ENCODE measurements at places on chromosomes 2 and 18.
A peak's percentile ranks its signal among the peaks of the same experiment; 100 is the strongest.

GRCh38 chr18:76260941-76261472 is 234.0 kb downstream of the ZNF516 start:
- peaks cover 3% of the 10 kb centered on the region for H3K27me3 ChIP-seq
- H3K36me3 ChIP-seq, result no peaks in the 10 kb centered on the region
- no peak overlapping the region for H3K27ac ChIP-seq
- H3K4me1 ChIP-seq, result no peaks in the 10 kb centered on the region

GRCh38 chr2:240444464-240444863 is 9.0 kb downstream of the GPC1 start:
- DNase-seq, result no peak
- no peak overlapping the region for H3K27ac ChIP-seq
- H3K36me3 ChIP-seq, result peaks cover 27% of the 10 kb centered on the region
- H3K4me1 ChIP-seq, result no peaks in the 10 kb centered on the region
- no peaks in the 10 kb centered on the region for H3K27me3 ChIP-seq

DNA sequence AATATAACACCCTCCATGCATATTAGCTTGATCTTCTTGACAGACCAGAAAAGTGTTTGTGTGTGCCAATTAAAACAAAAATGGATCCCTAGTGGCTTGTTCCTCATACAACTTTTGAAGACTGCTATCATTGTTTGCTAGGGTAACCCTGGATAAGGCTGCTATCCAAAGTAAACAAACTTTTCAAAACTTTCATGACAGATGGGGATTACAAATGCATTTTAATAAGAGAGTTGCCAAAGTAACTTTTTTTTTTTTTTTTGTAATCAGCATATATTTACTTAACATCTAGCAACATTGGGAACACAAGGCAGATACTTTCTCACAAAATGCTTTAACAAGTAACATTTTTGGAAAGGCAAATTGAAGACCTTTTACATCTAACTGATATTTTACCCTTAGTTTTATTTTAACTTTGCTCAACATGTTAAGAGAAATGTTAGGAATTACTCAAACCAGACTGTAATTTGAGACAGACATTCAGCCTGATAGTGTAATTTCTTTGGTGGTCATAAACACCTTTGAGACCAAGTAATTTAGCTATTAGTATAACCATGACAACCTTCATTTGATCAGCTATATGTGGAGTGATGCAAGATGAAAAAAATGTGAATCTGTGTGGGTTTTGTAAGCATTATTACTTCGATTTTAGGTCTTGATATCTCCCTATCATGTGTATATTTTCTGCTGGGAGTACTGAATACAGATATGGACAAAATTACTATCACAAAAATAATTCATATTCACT is 300.9 kb downstream of the ARHGAP15 start:
- no peaks in the 10 kb centered on the region for H3K27me3 ChIP-seq
- peak overlapping the region; percentile 16 for H3K27ac ChIP-seq
- no peaks in the 10 kb centered on the region for H3K36me3 ChIP-seq
- DNase-seq, result no peak

DNA sequence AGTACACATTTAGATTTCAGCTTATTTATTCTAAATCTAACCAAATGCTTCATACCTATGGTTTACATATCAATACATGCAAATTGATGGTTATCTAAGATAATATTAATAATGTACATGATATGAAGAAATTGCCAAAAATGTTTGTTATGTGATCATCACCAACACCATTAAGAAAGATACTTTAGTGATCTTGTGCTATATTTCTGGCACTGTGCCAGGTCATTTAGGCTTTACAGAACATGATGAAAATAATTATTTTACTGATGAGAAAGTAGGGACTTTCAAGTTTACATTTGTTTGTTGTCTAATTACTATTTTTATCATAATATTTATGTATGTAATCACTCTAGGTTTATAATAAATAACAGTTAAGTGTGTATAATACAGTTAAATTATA is 158.3 kb downstream of the GULP1 start:
- H3K4me1 ChIP-seq, result no peaks in the 10 kb centered on the region
- H3K4me3 ChIP-seq, result no peak overlapping the region
- DNase-seq, result no peak
- H3K27ac ChIP-seq, result no peak overlapping the region

GRCh38 chr2:67666386-67667053 is 269.4 kb downstream of the ETAA1 start:
- H3K27me3 ChIP-seq, result no peaks in the 10 kb centered on the region
- DNase-seq, result peak; percentile 48
- peak overlapping the region; percentile 37 for H3K27ac ChIP-seq
- no peaks in the 10 kb centered on the region for H3K4me1 ChIP-seq

DNA sequence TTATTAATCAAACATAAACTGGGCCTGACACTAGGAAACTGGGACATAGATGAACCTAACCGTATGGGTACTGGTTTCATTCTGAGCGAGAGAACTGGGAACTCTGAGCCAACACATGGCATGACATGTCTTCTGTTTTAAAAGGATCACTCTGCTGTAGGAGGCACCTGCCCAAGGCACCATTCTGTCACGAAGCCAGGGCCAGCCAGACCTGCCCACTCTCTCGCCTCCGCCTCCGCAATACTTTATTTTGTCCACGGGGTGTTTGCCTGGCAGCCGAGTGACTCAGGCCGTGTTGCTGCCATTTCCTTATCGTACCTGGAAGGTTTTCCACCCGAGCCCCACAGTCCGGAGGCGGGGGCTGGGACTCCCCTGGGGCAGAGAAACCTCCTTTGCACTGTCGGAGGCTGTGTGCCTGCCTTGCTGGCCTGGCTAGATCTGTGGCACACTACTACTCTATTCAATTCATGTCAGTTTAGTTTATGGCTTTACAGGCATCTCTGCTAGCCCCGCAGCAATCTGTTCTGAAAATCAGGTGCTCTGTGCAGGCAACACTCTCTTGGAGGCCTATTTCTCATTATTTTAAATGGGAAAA is 120.4 kb upstream of the ACKR3 start:
- no peaks in the 10 kb centered on the region for H3K4me1 ChIP-seq
- H3K4me3 ChIP-seq, result no peak overlapping the region
- no peak overlapping the region for H3K27ac ChIP-seq
- H3K27me3 ChIP-seq, result no peaks in the 10 kb centered on the region
- H3K36me3 ChIP-seq, result no peaks in the 10 kb centered on the region

GRCh38 chr2:8462899-8463648 is 218.8 kb upstream of the ID2 start:
- H3K4me3 ChIP-seq, result no peak overlapping the region
- DNase-seq, result no peak
- no peaks in the 10 kb centered on the region for H3K27me3 ChIP-seq
- H3K4me1 ChIP-seq, result no peaks in the 10 kb centered on the region
- no peaks in the 10 kb centered on the region for H3K36me3 ChIP-seq

GRCh38 chr2:24730481-24730880 is 62.7 kb downstream of the PTRHD1 start:
- peaks cover 24% of the 10 kb centered on the region for H3K36me3 ChIP-seq
- no peak overlapping the region for H3K4me3 ChIP-seq
- H3K4me1 ChIP-seq, result no peaks in the 10 kb centered on the region
- no peak overlapping the region for H3K27ac ChIP-seq

- no peaks in the 10 kb centered on the region for H3K36me3 ChIP-seq
- DNase-seq, result no peak
- H3K27ac ChIP-seq, result no peak overlapping the region
- peaks cover 3% of the 10 kb centered on the region for H3K4me1 ChIP-seq
- no peaks in the 10 kb centered on the region for H3K27me3 ChIP-seq
Measured at GRCh38 chr18:77079088-77079487, 53.5 kb downstream of the MBP start.

DNA sequence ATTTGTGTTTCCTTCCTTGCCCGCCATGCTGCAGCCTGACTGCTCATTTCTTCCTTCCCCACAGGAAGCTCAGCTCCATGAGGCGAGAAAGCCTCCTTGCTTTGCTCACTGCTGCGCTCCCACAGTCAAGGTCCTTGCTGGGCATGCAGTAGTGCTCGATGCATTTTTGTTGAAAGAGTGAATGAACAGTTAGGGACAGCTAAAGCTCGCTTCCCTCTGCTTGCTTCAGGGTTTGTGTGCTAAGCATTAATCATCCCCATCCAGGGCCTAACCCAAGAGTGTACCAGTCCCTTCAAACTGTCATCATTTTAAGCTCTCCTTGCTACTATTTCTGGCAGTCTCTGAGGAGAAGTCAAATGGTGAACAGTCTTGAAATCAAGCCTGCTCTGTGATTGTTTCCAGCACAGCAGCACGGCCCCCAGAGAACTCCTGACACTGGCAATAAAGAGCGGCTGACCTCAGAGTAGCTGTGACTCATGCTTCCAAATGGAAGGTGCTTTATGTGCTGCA is 171.7 kb upstream of the SOX11 start:
- no peak for DNase-seq
- no peaks in the 10 kb centered on the region for H3K27me3 ChIP-seq
- H3K4me3 ChIP-seq, result no peak overlapping the region
- H3K36me3 ChIP-seq, result no peaks in the 10 kb centered on the region
- no peaks in the 10 kb centered on the region for H3K4me1 ChIP-seq

DNA sequence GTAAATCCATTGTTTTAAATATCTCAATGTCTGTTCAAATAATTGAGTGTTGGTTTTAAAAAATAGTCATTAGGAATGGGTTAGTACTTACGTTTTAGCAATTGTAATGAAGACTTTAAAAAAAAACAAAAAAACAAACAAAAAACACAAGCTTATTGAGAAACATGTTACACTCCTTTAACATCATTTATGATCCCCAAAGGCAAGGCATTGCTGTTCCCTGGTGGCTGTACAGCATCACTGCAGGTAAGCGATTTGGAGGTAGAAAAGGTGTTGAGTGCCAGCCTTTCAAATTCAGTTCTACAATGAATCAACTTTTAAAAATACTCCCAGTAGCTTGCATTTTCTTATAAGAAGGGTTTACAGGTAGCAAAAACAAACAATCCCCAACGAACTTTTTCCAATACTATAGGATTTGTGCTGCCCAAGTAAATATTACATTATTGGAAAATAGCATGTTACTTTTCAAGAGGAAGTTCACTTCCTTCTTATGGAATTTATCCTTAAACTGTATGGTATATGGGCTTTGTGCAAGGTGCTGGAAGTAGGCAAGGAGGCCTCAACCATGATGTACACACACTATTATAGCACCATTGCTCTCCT is 27.5 kb downstream of the CNRIP1 start:
- no peaks in the 10 kb centered on the region for H3K36me3 ChIP-seq
- H3K27me3 ChIP-seq, result no peaks in the 10 kb centered on the region
- H3K4me1 ChIP-seq, result no peaks in the 10 kb centered on the region
- H3K4me3 ChIP-seq, result no peak overlapping the region
